ENCODE measurements at places on chromosomes 3 and 15.

DNA sequence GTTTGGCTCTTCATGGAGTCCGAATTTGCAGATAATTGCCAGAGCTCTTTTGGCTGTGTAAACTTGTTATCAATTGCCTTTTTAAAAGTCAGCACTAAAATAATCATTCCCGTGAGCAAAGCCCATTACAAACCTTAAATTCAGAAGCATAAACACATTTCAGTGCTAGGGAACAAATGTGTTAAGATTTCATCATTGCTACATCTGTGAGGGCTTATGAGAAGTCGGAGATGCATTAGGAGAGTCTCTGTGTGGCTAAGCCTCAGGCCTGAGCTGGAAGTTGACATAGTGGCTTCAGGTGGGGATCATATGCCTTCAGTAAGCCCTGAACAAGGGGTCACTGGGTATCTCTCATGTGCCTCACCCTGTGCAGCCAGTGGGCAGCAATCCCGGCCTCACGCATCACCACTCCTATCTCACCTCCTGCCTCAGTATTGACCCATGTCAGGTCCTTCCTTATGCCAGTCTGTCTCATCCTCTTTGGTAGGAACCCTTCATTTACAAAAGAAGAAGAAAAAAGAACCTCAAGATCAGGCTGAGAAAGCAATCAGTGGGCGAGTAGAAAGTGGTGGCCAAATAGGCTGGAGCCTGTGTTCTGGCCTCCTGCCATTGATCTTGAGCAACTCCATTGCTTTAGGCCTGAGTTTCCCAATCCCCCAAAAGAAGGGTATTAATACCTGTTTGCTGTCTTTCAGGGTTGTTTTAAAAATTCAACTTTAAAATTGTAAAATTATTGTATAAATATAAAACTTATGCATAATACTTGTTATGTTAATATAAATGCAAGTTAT lies 233.5 kb downstream of the IL20RB start:
- no peak for DNase-seq

GRCh38 chr3:129061888-129062834 lies 1.6 kb downstream of the GP9 start:
- DNase-seq, result no peak

GRCh38 chr3:184513276-184514170 lies 48.1 kb upstream of the EPHB3 start:
- DNase-seq, result peak; percentile 60

GRCh38 chr3:47614788-47615187 lies 36.1 kb upstream of the CSPG5 start:
- no peak for DNase-seq

- peak; percentile 35 for DNase-seq
These were observed 51.7 kb downstream of the ARNT2 start for GRCh38 chr15:80455668-80456442.

DNA sequence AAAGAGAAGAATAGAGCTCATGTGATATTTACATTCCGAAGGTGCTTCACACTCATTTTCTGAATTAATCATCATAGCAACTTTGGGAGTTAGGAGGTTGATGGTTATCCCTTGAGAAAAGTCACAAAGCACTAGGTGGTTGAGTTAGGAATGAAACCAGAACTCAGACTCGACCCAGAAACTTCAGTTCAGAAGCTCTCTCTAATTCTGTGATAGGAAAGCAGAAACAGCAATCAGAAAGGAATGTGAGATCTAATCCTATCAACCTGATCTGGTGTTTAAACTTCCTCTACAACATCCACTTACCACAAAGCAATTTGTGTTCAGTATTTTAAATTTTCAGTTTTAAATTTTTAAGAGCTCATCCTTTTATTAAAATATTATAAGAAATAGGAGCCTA lies 211.2 kb downstream of the CNTN3 start:
- no peak for DNase-seq

- DNase-seq, result no peak
These were observed 10.4 kb upstream of the ARIH1 start for GRCh38 chr15:72463702-72464101.

DNA sequence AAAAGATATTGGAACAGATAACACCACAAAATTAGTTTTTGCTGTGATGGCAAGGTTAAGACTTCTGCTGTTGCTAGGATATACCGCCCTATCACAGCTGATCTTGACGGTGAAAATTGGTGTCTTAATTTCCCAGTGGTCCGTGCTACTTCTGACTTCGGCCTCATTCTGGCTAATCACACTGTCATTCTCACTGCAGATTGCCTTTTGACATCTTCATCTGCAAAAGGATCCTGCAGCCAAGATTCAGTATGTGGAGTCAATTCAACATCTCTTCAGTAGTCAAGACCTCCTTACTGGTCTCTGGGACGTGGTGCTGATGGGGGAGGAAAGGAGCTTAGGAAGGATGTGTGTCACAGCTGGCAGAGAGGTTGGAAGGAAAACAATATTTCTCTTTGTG lies 438.6 kb downstream of the WDR72 start:
- no peak for DNase-seq

DNA sequence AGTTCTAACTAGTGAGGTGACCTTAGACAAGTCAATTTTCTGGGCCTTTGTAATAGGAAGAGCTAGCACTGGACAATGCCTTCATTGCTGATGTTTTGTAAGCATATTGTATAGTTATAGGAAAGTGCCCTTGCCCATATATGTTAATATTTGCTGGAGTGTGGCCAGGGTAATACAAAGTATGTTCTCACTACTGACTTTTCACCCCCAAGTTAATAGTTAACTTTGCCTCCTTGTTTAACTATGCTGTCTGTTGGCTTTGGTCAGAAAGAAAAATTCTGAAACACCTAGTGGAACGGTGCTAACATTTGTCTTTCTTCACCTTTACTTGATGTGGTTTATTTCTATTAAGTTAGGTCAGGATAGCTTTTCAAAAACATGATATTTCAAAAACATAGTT lies 287.4 kb upstream of the CTNNB1 start:
- no peak for DNase-seq

GRCh38 chr15:88982304-88982945 lies 69.2 kb upstream of the MFGE8 start:
- no peak for DNase-seq

- DNase-seq, result no peak
These were observed 90.8 kb downstream of the GABRG3 start for GRCh38 chr15:27061739-27062138.

DNA sequence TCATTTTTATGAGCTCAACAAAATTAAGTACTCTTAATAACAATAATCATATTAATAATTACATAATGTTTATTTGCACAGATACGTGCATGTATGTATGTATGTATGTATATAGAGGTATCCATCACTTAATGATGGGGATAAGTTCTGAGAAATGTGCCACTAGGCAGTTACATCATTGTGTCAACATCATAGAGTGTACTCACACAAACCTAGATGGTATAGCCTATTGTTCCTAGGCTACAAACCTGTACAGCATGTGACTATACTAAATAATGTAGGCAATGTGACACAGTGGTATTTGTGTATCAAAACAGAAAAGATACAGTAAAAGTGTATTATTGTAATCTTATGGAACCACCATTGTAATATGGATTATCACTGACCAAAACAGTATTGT lies 874.7 kb upstream of the GBE1 start:
- no peak for DNase-seq

DNA sequence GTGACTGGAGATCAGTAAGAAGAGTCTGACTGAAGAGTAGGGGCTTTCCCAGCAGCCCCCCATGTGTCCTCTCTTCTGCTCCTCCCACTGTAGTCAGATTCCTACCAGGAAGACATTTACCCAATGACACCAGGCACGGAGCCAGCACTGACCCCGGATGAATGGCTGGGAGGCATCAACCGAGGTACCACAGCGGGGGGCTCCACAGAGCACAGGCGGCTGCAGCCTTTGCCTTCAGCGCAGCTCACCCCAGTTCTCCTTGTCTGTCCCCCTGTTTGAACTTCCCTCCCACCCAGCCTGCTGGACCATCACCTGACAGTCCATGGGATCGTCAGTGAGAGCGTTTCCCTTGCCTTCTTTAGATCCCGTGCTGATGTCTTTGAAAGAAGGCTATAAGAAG lies 101.6 kb downstream of the ANP32A start:
- DNase-seq, result no peak

DNA sequence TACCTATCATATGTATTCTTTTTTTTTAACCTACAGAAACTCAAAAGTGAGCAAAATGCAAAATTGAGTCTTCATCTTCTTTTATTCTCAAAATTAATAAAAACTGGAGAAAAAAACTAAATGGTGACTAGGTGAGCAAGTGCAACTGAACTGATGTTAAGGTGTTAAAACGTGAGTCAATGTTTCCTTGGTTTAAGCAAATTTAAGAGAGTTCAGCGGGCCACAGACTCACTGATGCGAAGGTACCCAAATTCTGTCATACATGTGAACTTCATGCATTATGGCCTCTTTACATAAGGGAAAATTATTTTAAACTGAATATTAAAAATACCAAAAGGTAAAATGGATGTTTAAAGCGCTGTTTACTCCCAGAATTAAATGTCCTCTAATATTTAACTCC lies 206.6 kb downstream of the FOXP1 start:
- DNase-seq, result no peak

- DNase-seq, result no peak
These were observed 27.8 kb downstream of the CHP1 start for GRCh38 chr15:41258750-41259471.

Data from hippocampal formation (tissue), 2 donors.